ENCODE measurements at places on chromosomes 7 and 10. TPM values are rescaled to one million over a fixed set of nuclear protein-coding genes. Genes with fewer than 3 reads are reported as not detected.

- DNase-seq: no peak
Observed at GRCh38 chr10:67630904-67631303, 65.1 kb downstream of the CTNNA3 start.

- no peak for DNase-seq
Observed at GRCh38 chr10:6394084-6394483, 186.0 kb downstream of the PRKCQ start.

GRCh38 chr7:70405241-70405640 lies 726.7 kb upstream of the GALNT17 start:
- no peak for DNase-seq

NPFFR1 gene
- total RNA-seq: 1.2 TPM

FFAR4 gene
- not detected for total RNA-seq

NKX1-2 gene
- total RNA-seq: under 0.01 TPM

TSPAN13 gene
- 148 TPM for total RNA-seq

Measured in frontal cortex (tissue), 4 donors.